ENCODE measurements at places on chromosomes 1 and 21.

DNA sequence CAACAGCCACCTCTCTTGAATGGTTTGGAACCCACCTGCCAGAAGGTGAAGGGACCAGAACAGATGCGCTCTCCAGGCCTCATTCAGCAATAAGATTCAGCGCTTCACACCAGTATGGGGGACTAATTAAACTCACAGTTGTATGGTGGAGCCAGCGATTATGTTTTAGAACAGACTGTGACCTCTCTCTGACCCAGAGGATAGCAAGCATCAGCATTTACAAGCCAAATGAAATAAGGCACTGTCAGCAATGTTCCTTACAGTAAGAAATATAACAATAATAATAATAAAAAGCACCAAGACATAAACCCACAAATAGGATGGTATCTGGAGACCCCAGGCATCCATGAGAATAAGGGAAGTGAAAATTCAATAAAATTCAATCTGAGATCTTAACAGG, 6.9 kb upstream of the CDC42BPA start:
- no peak for DNase-seq

GRCh38 chr1:39653546-39654031, 14.1 kb upstream of the HEYL start:
- DNase-seq, result peak; percentile 49

DNA sequence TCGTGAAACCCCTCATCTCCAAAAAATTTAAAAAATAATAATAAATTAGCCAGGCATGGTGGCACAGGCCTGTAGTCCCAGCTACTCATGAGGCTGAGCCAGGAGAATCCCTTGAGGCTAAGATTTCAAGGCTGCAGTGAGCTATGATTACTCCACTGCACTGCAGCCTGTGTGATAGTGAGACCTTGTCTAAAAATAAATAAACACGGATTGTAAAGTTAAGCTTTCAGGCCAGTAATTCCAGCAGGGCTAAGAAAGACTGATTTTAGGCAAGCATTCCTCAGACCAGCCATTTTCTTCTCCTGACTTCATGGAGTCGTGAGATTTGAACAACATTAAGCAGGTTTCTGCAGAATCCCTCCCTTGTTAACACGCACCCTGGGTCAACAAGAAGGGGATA, 77.2 kb upstream of the EFHD2 start:
- DNase-seq, result no peak

GRCh38 chr21:32538147-32538792, 47.1 kb downstream of the TCP10L start:
- DNase-seq, result no peak

DNA sequence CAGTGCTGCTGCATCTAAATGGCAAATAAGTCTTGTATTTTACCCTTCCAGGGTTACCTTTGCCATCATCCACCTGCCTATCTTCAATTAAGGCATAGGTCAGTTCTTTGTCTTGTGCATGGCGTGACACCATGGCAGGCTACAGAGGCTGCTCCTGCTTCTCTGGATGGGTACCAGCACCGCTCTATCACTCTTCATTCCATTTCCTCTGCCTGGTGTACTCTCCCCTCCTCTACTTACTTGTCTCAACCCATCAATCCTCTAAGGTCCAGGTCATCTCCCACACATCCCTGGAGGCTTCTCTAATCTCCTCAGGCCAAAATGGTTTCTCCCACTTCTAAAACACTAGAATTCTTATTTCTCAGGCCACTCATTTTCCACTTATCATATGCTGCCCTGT, 257.5 kb downstream of the BARHL2 start:
- DNase-seq, result no peak

DNA sequence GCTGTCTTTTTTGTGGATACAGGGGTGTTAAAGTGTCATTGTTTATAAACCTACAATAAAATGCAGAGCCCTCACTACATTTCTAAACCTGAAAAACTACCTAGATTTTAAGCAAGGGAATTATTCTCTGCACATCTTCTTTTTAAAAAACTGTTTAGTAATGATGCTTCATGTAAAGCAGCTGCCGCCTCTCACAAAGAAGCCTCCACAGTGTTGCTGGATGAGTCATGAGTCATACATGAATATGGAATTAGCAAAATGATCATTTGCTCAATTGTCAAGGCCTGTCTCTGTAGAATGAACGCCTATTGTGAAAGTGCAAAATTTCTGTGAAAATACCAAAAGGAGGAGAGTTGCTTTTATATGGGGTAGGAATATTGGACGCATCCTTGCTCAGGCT, 259.5 kb upstream of the CHRM3 start:
- no peak for DNase-seq

GRCh38 chr1:89001510-89001909, 9.1 kb upstream of the KYAT3 start:
- no peak for DNase-seq

GRCh38 chr1:182041615-182042014, 19.9 kb downstream of the ZNF648 start:
- DNase-seq, result no peak

DNA sequence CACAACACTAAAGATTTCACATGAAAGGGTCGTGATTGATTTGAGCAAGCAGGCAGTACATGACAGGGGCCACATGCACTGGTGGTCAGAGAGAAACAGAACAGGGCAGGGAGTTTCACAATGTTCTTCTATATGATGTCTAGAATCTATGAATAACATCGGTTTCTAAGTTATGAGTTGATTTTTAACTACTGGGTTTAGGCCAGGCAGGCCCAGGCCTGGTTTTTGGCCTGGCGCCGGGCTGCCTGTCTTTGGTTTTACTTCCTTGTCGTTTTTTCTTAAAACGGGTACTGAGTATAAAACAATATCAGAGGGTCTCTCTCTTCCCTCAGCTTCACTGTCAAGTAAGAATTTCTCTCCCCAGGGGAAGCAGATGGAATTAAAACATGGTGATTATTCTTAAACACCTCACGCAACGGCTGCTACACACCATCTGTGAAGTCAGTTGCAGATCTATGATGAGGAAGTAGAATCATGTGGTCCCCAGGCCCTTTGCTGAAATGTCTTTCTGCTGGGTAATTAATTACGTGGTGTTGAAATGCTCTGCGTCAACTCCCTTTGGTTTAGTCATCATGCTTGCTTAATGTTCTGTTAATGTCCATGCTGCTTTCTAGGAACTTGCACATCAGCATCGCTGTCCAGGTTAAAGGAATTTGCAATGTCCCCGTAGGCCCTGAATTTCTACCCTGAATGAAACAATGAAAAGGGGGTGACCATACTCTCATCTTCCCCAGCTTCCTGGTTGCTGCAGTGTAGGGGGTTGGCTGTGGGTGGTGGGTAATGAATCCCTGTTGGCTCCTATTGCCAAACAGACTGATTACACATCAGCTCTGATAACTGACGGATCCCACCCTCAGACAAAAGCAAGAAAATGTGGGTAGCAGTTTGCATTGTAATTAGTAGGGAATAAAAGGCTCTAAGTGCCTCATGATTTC, 70.3 kb downstream of the SERINC2 start:
- DNase-seq, result peak; percentile 47

DNA sequence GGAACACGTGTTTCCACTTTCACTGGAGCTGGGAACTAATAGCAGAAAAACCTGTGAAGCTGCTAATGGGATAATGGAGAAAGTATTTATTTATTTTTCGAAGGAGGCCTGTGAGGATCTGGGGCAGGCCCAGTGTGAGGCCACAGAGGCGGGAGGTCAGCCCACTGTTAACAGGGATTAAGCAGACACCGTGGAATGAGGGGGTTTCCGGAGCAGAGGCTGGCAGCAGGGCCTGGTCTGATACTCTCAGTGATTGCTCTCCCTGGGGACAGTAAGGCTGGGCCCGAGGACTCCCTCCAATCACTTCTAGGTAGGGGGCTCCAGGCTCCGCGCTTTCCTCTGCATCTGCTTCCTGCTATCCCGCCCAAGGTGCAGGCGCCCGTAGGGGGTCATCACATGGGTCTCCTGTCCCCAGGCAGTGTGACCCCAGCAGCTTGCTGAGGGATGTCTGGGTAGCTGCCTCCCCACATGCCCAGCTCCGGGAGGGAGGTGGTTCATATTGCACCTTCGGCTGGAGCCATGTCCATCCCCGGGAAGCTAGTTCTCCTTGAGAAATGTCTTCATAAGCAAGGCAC, 28.8 kb upstream of the CDCA8 start:
- DNase-seq, result no peak

- DNase-seq, result no peak
Observed at GRCh38 chr1:241408170-241408569, 51.2 kb upstream of the RGS7 start.

DNA sequence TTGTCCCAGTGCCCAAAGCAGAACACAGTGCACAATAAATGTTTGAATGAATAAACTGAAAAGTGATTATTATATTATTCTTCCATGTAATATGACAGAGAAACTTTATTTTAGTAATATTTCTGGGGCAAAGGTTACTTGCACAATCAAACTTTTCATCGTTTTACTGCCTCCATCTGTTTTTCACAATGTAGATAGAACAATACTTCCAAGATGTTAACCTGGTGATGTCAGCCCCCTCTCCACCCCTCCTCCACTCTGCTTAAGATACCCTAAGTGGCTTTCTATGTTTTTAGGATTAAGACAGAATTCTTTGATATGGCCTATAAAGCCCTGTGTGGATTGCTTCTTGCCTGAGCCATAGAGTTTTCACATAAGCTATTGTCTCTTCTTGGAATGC, 13.8 kb upstream of the NTMT2 start:
- DNase-seq, result no peak

DNA sequence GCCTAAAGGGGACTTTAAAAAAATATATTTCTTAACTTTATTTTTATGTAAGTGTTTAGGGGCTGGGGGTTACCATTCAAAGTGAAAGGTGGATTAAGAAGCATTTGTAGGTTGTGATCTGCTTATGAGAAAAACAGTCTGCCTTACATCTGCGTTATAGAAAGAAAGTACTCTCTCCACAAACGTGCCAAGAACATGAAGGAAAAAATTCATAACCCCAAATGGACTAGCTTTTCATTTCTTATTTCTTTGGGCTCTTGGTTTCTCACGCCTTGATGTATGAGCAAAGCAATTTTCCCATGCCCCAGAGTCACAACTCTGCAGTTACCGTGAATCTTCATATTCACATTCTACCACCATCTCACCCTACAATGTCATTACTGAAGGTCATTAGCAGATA, 1165.1 kb upstream of the ADGRL4 start:
- DNase-seq, result no peak

DNA sequence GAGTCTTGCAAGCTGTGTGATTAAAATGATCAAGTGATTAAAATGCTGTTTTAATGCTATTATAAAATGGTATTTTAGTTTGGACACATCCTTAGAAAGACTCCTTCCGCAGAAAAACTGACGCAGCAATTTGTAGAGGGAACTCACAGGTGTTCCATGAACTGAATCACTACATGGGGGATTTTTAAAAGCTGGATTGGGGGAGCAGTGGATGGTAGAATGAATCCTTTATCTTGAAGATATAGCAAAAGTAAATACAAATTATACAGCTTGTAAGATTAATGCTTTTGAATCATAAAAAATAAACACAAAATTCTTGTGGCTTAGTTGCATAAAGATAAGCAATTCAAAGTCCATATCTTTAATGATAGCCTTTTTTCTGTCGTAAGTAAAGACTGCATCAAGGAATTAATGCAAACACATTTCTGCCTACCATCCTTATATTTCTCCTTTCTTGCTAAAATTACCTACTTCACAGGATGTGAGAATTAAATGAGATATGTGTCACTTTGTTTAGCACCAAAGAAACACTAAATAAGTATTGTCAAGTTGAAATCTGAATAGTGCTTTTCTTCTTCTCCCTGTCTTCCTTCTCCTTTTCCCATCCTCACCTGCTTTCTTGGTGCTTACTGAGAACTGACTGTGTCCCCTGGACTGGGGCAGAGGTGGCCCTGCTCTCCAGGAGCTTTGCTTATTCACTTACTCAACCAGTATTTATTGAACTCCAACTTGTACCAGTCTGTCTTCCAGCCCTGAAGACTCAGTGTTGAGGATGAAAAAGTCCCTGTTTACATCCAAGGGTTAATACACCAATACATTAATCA, 61.5 kb upstream of the F3 start:
- DNase-seq, result no peak

DNA sequence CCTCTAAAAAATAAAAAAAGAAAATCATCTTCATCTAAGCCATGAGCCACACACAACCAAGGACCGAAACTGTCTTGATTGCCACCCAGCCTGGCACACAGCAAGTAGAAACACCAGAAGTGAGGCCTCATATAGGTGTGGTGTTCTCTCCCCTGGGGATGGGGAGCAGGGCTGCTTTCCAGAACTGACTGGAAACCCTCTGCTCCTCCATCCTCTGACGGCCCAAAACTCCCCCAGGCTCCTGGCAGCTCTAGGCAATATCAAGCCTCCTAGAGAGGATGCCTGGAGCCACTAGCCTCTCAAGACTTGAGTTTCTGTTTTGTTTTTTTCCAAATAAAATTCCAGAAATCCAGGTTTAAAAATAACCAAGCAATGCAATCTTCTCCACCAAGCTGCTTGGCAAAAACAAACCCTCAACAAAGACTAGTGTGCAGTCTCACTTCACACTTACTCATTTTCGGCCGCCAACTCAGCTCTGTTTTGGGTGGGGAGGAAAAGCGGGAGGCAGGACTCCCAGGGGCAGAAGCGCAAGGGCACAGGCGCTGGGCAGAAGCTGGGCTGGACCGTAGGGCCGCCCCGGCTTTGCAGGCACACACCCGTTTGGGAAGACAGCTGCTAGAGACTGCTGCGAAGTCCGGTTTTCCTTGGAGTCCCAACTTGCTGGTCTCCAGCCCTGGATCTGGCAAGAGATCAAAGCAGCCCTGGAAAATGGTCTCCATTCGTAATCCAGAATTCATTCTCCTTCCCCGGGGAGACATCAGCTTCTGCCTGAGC, 78.2 kb upstream of the CAPZB start:
- DNase-seq, result no peak

DNA sequence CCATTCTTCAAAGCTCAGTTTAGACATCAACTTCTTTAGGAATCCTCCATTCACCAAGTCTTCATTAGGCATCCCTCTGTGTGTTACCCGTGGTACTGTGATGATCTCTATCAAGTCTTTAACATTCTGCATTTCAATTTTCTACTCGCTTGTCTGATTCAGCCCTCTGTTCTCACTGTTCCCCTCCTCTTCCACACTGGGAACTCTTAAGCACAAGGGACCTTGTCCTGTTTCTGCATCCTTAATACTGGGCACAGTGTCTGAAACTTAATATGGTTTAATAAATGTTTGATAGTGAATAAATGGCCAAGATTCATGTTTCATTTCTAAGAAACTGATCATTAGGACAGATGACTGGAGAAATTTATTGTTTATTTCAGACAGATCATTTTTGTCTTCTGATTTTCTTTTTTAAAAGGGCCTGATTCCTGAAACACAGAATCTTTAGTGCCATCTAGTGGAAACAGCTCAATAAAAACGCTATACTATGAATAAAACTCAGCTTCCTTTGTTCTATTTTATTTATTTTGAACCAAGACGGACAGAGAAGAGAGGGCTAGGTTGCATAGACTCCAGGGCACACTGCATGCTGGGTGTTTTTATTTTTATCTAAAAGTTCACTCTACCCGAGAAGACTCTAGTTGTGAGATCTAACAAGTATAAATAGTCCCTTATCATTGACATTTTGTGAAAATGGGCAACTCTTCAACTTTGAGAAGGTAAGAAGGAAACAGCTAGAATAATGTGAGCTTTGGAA, 7.0 kb upstream of the TRIM45 start:
- peak; percentile 45 for DNase-seq
